Hepatocyte (in vitro differentiated cells): ENCODE measurements at places on chromosomes 11 and 22. TPM values are rescaled to one million over a fixed set of nuclear protein-coding genes. Genes with fewer than 3 reads are reported as not detected.

A4GALT gene
- 2.2 and 5.8 TPM in 2 replicates for polyA plus RNA-seq

TREH gene
- 10.7 and 15.1 TPM in 2 replicates for polyA plus RNA-seq

SCT gene
- 20.5 and 21.7 TPM in 2 replicates for polyA plus RNA-seq

GRK2 gene
- polyA plus RNA-seq, result 59.6 and 64.1 TPM in 2 replicates

OTOG gene
- 0.06 and 2.0 TPM in 2 replicates for polyA plus RNA-seq

TMEM45B gene
- 71.0 and 97.2 TPM in 2 replicates for polyA plus RNA-seq

RASSF10 gene
- polyA plus RNA-seq, result 0.17 and 0.53 TPM in 2 replicates

FDXACB1 gene
- 0.64 and 2.2 TPM in 2 replicates for polyA plus RNA-seq

MED17 gene
- 18.3 and 32.5 TPM in 2 replicates for polyA plus RNA-seq

CELSR1 gene
- 3.0 and 4.9 TPM in 2 replicates for polyA plus RNA-seq

DENND5A gene
- polyA plus RNA-seq, result 29.7 and 29.9 TPM in 2 replicates

SYT13 gene
- polyA plus RNA-seq, result 1.6 and 1.7 TPM in 2 replicates

NCF4 gene
- polyA plus RNA-seq, result 0.41 and 0.54 TPM in 2 replicates

LMF2 gene
- 97.6 and 128 TPM in 2 replicates for polyA plus RNA-seq

C11orf91 gene
- polyA plus RNA-seq, result not detected in 2 replicates

MPEG1 gene
- polyA plus RNA-seq, result not detected in 2 replicates

KCNQ1 gene
- polyA plus RNA-seq, result 4.9 and 6.4 TPM in 2 replicates

RFPL1 gene
- not detected in 2 replicates for polyA plus RNA-seq

GRIA4 gene
- 1.3 and 1.9 TPM in 2 replicates for polyA plus RNA-seq

OR51I1 gene
- polyA plus RNA-seq, result not detected in 2 replicates

CARNS1 gene
- polyA plus RNA-seq, result 7.7 and 11.5 TPM in 2 replicates

C11orf87 gene
- polyA plus RNA-seq, result 0.09 TPM in 1 of 2 replicates, not detected in the other

SAA4 gene
- polyA plus RNA-seq, result 75.6 and 101 TPM in 2 replicates

LRRC74B gene
- polyA plus RNA-seq, result 0.51 and 0.52 TPM in 2 replicates

TRMU gene
- 38.0 and 44.6 TPM in 2 replicates for polyA plus RNA-seq

INS gene
- polyA plus RNA-seq, result not detected in 2 replicates

PHETA2 gene
- 8.3 and 9.3 TPM in 2 replicates for polyA plus RNA-seq

KCNJ11 gene
- 0.31 and 1.6 TPM in 2 replicates for polyA plus RNA-seq

DEFB131B gene
- polyA plus RNA-seq, result not detected in 2 replicates

ZNF202 gene
- 7.1 and 8.4 TPM in 2 replicates for polyA plus RNA-seq

MYOD1 gene
- polyA plus RNA-seq, result not detected in 2 replicates

MFRP gene
- polyA plus RNA-seq, result not detected in 2 replicates

P2RX6 gene
- 8.0 and 12.9 TPM in 2 replicates for polyA plus RNA-seq

NXPE4 gene
- 0.57 and 1.1 TPM in 2 replicates for polyA plus RNA-seq

ADM gene
- polyA plus RNA-seq, result 84.6 and 90.3 TPM in 2 replicates

PRG3 gene
- not detected in 2 replicates for polyA plus RNA-seq

MAP6 gene
- 4.4 and 6.4 TPM in 2 replicates for polyA plus RNA-seq

ANO1 gene
- 4.7 and 6.2 TPM in 2 replicates for polyA plus RNA-seq

TRIM5 gene
- 14.2 and 19.6 TPM in 2 replicates for polyA plus RNA-seq

SORL1 gene
- polyA plus RNA-seq, result 13.5 and 14.9 TPM in 2 replicates

P2RY2 gene
- polyA plus RNA-seq, result 1.8 and 2.5 TPM in 2 replicates

OR8D1 gene
- not detected in 2 replicates for polyA plus RNA-seq
